ENCODE measurements at places on chromosomes 7 and 10.

- no peak for DNase-seq
Observed at GRCh38 chr10:110067960-110068770, 60.4 kb downstream of the ADD3 start.

DNA sequence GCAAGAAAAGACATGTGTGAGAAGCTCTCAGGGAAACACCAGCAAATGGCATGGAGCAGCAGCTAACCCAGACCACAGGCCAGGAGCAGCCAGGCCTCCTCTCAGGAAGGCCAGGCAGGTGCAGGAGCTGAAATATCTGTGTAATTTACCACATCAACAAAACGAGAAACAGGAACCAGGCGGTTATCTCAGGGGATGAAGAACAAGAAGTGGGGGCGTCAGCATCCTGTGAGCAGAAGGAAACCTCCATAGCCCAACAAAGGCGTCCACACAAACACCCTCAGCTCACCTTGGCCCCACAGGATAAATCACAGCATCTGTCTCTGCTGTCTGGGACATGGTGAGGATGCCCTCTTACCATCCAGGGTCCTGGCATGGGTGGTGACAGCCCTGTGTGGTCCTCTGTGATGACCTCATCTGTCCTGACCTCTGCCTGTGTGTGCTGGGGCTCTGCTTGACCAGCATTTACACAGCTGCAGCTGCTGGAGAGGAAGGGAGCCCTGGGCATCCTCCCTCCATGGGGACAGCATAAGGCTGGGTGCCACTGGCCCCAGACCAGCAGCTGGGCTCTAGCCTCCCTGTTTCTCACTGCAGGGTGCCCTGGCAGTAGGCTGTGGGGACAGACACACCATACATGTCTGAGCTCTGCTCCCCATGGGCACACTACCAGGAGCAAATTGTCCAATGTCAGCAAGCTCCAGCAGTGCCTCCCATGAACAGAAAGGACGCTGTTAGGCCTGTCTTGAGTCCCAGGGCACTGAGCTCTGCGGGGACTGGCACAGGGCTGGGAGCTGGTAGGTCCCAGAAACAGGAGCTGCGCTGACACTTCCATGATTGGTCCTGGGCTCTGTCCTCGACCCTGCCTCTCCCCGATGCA lies 34.6 kb downstream of the ANXA8 start:
- no peak for DNase-seq

DNA sequence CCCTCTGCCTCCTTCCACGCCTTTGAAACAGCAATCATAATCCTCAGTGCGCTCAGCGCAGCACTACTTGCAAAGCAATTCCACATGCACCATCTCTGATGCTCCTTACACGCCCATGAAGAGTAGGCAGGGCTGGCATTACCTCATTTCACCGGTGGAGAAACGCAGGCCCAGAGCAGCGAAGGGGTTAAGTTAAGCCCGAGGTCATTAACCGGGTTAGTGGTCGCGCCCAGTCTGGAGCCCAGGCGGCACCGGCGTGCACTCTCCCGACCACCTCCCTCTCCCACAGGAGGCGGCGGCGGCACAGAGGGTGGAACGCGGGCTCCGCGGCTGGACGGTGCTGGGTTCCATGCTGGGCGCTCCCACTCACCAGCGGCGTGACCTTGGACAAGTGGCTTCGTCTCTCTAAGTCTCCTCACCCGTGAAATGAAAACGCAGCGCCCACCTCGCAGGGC lies 515 bp downstream of the FASTK start:
- DNase-seq: no peak

GRCh38 chr7:11648980-11649379 lies 183.0 kb downstream of the THSD7A start:
- no peak for DNase-seq

DNA sequence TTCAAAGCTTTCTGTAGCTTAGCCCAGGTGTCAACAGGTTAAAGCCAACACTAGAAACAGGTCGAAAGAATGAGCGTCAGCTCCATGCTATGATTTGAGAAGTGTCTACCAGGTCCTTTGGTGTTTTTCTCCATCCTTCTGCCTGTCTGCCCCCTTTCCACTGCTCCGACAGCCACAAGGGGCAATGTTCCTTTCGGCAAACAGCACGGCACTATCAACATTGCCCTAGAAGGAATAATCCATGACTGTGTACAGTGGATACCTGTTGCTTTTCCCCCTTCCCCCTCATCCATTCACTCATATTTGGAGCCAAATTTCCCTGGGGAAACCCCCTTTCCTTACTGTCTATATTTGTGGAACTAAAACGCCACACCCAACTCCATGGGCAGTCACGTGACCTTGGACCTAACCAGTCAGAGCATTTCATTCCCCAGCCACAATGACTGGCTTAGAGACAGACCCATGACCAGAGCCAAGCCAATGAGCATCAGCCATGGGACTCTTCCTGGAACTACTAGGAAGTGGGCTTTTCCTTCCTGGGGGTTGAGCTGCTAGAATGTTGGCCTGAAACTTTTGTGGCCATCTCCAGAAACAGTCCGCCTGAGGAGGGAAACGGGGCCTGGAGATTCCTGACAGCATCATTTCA lies 51.5 kb downstream of the AFAP1L2 start:
- no peak for DNase-seq

DNA sequence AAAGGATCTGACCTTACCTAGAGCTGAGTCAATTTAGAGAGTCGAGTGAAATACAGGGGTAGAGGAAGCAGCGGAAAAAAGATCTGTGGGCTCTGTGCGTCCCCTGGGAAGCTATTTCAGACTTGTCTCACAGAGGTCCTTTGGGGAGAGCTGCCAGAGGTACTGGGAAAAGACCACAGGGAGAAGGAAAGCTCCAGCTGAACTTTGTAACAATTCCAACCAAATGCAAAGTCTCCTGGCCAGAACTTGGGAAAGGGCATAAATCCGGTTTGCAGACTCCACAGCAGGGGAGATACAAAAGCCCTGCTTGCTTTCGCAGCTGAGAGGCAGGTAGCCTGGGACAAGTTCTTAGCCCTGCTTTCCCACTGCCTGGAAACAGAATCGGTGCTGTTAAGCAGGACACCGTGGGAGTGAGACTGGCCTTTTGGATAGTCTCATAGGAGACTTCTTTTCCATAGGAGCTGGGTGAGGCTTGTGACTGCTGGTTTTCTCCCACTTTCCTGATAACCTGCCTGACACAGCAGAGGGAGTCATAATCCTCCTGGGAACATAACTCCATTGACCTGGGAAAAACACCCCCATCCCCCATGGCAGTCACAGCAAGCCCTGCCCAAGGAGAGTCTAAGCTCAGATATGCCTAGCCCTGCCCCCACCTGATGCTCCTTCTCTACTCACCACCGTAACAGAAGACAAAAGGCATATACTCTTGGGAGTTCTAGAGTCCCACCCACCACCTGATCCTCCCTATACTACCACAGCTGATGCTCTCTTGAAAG lies 926.2 kb downstream of the KCNMA1 start:
- no peak for DNase-seq

DNA sequence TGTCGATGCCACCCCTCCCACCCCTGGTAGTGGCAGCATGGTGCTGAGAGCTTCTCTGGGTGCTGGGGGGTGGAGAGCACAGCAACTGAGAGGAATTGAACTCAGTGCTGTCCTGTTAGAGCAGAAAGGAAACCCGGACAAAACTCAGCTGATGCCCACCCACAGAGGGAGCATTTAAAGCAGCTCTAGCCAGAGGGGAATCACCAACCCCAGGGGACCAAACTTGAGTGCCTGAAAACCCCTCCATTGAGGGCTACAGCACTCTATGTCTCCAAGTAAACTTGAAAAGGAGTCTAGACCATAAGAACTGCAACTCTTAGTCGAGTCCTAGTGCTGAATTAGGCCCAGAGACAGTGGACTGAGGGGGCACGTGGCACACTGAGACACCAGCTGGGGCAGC lies 16.8 kb upstream of the FOXI2 start:
- no peak for DNase-seq

DNA sequence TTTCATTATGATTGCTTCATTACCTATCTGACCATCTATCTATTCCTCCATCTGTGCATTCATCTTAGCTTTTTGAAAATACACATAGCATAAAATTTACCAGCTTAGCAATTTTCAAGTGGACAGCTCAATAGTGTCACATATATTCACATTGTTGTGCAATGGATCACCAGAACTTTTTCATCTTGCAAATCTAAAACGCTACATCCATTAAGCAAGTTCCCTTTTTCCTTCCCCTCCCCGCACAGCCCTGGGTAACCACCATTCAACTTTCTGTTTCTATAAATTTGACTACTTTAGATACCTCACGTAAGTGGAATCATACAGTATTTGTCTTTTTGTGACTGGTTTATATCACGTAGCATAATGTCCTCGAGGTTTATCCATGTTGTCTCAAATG lies 78.0 kb upstream of the ADRB1 start:
- no peak for DNase-seq

- DNase-seq: no peak
Observed at GRCh38 chr10:14904316-14904732, 25.7 kb downstream of the SUV39H2 start.

GRCh38 chr7:147261693-147262092 lies 1145.1 kb downstream of the CNTNAP2 start:
- no peak for DNase-seq

Measured in epithelial cell of proximal tubule (primary cell).